ENCODE measurements at places on chromosomes 4 and X.

GRCh38 chr4:146654687-146655520, 16.2 kb downstream of the POU4F2 start:
- no peak for DNase-seq

- no peak for DNase-seq
These were observed 160.6 kb downstream of the AFF2 start for GRCh38 chrX:148661035-148661434.

DNA sequence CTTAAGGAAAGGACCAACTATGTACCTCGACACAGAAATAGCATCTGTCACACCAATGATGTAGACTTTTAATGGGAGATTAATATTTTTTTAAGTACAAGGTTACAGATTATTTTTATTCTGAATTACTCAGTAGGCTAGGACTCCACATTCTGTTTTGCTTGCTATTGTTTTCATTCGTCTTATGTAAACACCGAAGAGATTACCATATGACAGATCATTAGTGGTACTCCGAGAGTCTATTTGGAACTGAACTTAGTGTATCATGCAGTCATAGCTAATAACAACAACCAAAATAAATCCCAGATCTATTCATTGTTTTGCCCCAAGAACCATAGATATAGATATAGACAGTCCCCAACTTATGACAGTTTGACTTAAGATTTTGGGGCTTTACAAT, 139.7 kb upstream of the SPRY1 start:
- DNase-seq, result no peak

- no peak for DNase-seq
These were observed 30.6 kb upstream of the SORCS2 start for GRCh38 chr4:7161721-7162214.

- DNase-seq, result peak; percentile 27
These were observed 2.2 kb downstream of the KIT start for GRCh38 chr4:54659749-54660535.

DNA sequence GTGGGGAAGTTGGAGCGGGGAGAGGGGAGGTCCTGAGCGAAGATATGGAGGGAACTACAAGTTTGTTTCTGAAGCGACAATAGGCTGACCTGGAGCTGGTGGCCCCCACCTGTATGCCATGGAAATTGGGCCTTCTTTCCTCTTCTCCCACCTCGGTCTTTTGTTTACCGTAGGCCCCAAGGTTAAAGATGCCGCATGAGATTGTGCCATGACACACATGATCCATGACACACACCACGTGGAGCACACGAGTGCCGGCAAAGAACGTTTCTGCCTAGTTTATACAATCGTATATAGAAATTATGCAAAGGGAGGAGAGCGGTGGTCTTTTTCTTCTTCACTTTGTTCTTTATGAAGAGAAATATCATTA, 408 bp downstream of the TMEM33 start:
- no peak for DNase-seq

DNA sequence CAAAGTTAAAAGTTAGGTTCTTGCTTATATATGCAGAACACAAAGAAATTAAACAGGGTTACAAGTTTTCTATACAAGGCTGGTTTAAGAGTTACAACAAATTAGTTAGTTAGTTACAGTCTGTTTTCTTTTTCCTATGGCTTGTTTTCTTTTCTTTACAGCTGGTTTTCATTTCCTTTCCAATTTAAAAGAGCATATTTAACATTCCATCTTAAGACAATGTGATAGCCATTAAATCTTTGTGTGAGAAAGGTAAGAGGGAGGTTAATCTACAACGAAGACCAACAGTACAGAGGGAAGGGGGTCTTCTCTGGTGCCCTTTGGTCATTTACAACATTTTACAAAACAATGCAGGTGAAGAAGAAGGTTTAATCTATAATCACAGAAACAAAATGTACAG, 290.6 kb downstream of the ZNF674 start:
- DNase-seq, result no peak

GRCh38 chrX:70196961-70197720, 19.9 kb downstream of the DGAT2L6 start:
- DNase-seq, result peak; percentile 65

- no peak for DNase-seq
These were observed 91.8 kb downstream of the SLC4A4 start for GRCh38 chr4:71430609-71431008.

GRCh38 chr4:165810726-165811125, 62.3 kb upstream of the TLL1 start:
- no peak for DNase-seq

- no peak for DNase-seq
These were observed 187.9 kb downstream of the COMMD8 start for GRCh38 chr4:47275595-47275994.

DNA sequence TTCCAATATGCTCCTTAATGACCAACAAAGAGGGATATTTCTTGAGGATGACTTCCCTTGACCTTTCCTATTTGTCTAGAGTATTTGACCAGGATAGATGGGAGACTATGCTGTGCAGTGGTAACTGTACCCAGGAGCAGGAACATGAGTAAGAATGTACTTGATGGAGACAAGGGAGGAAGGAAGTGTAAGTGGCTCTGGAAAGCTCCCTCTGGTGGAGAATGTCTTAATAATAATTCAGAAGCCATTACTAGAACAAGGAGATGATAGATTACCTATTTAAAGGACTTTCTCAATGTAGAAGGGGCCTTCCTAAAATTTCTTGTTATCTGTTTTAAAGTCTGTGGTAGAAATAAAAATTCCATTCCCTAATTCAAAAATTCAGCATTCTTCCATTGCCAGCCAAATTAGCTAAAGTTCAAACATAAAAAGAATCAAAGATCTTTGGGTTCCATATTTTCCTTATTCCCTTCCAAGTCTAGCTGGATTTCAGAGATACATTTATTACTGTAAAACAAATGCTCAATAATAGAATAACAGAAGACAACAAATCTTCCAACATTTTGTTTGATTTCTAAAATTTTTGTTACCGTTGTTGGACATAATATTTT, 83.8 kb downstream of the GRID2 start:
- DNase-seq, result peak; percentile 16

DNA sequence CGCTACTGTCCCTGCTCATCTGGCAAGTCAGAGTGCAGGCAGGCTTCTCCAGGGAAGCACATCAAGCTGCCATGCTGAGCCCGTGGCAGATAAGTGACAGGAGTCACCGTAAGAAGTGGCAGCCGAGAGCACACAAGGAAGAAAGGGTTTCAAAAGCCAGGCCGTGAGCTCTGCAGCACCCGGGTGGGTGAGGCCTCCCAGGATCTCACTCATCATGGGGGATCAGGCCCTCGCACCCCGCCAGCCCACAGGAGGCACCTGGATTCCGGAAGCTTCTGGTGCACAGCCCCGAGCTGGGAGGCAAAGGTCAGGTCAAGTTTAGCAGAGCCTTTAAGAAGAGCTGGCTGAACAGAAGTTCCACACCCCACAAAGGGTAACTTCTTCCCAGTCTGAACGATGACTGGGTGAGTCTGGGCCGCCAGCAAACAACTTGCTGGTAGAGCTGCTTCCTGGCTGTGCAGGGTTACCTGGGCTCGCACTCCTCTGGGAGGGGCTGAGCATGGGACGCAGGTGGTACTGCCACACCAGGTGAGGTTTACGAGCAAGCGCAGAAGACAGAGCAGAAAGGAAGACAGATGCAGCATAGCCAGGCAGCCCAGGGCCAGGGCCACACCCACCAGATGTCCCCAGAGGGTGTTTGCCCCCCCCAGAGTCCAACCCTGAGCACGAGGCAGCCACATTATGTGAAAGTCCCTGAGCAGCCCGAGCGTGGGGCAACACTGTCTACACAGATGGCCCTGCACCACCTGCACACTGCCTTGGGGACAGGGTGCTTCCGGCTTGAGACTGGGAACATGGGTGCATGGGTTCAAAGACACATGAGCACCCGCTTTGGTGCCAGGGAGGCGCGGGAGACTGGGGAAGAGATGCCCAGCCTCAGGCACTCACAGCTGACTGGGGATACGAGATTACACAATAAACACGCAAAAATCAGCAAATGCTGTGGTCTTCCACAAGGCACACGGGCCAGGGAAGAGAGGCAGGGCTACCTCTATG, 7.7 kb downstream of the CCNQ start:
- DNase-seq, result no peak

GRCh38 chr4:41216294-41217019, 2.1 kb upstream of the APBB2 start:
- DNase-seq, result peak; percentile 85

- DNase-seq, result no peak
These were observed 196.3 kb upstream of the HHIP start for GRCh38 chr4:144449611-144450010.

- no peak for DNase-seq
These were observed 435.6 kb downstream of the TMA16 start for GRCh38 chr4:163930086-163930485.

- no peak for DNase-seq
These were observed 8.1 kb downstream of the ENPEP start for GRCh38 chr4:110484029-110484428.

DNA sequence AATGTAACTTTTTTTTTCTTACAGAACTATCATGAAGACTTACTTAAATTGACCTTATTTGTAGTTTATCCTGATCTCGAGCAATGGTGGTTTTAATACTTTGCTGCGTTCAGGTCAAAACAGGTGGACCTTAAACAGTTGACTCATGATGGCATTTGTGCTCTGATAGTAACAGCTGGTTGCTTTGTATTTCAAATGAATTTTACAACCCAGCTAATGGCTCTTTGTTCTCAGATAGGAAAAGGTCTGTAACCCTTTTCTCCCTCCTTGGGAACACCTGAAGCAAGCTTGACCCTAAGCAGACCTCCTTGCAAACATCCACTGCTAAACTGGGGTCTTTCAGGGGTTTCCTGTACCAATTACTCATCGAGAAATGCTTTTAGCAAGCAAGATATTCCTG, 79.2 kb downstream of the F11 start:
- no peak for DNase-seq

DNA sequence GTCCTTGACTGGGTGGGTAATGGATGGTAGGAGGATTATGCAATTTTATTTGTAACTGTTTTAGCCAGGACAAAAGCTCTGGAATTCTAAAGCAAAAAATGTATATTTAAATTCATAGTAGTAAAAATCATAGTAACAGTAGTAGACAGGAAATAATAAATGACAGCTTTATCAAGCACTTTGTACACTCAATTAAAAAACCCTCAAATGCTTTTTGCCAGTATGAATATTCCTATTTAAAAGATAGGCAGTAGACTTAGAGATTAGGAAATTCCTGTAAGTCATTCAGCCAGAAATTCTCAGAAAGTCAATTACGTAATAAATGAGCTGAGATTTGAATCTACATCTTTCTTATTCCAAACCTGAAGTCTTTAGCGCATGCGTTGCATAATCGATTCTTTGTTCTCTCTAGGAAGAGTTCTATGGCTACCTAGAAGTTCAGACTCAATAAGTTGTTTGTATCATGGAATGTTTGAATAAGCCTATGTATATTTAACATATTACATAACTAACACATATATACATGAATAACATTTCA, 2.5 kb downstream of the AADAT start:
- no peak for DNase-seq

GRCh38 chrX:46831765-46832327, 5.0 kb upstream of the RP2 start:
- no peak for DNase-seq

GRCh38 chr4:169900241-169900845, 125.9 kb downstream of the MFAP3L start:
- DNase-seq, result no peak

- DNase-seq, result no peak
These were observed 64.0 kb upstream of the BRS3 start for GRCh38 chrX:136423724-136424123.

DNA sequence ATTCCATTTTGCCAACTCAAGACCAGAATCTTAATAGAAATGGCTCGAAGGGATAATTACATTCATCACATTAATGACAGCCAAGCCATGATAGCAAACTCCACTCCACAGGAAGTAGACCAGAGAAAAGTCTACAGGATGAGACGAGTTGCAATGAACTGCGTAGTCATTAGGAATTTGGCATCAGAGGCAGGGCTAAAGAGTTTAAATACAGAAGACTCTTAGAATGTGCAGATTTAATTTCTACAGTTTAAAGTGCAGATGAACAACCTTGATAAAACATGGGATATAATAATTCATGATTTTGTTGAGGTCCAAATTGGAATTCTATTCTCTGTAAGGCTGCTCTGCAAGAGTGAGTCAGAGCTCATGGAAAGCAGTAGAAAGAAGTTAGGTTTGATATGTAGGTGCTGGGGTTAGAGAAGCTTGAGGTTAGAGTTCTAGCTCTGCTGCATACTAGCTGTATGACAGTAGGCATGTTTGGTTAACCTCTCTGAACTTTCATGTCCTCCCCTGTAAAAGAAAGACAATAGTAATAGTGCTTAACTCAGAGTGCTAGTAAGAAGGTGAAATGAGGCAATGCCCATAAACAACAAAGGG, 32.2 kb downstream of the LNX1 start:
- DNase-seq, result no peak

- DNase-seq, result peak; percentile 98
These were observed 405 bp upstream of the PPP1R3F start for GRCh38 chrX:49269010-49269766.

DNA sequence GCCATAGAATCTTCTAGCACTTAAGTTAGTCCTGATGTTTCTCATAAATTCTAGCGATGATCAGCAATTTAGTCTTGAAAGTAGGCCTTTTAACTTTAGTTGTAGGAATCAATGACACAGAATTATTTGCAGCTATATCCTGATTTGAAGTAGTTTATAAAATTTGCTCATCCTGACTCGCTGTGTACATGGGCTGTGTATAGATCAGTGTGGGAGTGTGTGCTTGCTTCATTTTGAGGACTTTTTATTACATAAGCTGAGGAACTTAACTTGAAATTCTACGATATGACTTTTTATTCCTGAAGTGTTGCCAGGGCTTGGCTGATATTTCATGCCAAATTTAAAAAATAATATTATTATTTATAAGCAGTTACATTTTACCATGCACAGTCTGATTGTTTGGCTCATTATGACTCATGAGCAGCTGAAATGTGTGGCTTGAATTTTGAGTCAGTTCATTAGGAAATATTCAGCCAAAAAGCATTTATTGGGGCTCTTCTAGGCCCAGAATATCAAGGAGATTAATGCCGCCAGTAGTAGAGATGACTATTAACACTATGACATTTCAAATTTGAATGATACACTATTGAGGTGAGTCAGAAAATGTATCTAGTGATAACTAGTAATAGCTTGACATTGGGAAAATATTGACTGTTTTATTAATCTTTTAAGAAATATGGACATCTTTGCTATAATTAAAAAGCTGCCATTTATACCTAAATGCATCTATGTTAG, 128.9 kb upstream of the LIMCH1 start:
- DNase-seq, result no peak

DNA sequence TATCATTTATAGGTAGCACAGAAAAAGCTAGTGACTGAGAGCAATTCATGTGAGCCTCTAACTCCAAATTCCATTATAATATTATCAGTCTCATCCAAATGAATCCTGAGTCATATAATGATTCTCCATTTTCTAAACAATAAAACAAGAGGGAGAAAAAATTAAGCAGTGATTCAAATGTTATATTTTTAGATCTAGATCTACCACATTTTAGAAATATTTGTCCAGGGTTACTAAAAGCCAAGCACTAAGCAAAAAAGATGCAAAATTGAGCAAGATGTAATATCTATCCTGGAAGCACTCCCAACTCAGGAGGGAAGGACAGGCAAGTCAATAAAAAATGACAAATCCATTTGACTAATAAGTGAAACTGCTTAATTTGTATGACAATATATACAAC, 172.8 kb downstream of the FBXW7 start:
- no peak for DNase-seq

Data from NCI-H345 (cell line).